ENCODE measurements at places on chromosomes 12 and 14.
A peak's percentile ranks its signal among the peaks of the same experiment; 100 is the strongest.

GRCh38 chr12:6394398-6394797 lies 10.4 kb downstream of the LTBR start:
- no peak for DNase-seq
- no peak overlapping the region for H3K4me3 ChIP-seq
- peaks cover 7% of the 10 kb centered on the region for H3K4me1 ChIP-seq

DNA sequence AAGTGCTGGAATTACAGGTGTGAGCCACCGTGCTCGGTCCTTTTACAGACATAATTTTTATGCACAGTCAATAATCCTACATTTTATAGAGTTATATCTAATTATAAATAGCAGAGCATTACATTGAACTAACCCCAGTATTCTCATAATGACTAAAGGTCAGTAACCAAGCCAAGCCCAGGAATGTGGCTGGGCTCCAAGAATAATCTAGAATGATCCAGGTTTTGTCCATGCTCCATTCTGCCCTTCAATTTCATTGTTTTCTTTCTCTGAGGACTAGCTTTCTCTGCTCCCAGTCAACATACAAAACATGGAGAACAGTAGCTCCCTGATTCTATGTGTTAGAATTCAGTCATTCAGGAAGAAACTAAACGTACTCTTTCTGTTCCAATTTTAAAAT lies 92.1 kb upstream of the KRR1 start:
- no peaks in the 10 kb centered on the region for H3K36me3 ChIP-seq
- no peak overlapping the region for H3K4me3 ChIP-seq
- DNase-seq: peak; percentile 63
- H3K27ac ChIP-seq: no peak overlapping the region

DNA sequence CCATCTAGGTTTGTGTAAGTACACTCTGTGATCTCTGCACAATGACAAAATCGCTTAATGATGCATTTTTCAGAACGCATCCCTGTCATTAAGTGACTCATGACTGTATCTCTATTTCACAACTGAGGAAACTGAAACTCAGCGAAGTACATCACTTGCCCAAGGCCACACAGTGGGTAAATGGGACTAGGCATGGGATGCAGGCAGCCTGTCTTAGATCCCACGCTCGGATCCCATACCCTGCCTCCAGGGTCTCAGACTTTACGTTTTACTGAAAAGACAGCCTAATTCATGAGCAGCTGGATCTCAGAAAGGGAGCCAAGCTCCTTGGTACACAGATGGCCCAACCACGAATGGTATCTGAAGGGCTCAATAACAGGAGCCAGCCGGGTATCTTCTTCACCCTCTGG lies 2.4 kb upstream of the MLEC start:
- H3K27me3 ChIP-seq: no peaks in the 10 kb centered on the region
- H3K4me3 ChIP-seq: no peak overlapping the region
- peak; percentile 81 for DNase-seq
- H3K36me3 ChIP-seq: no peaks in the 10 kb centered on the region
- H3K4me1 ChIP-seq: peaks cover 25% of the 10 kb centered on the region
- H3K27ac ChIP-seq: peak overlapping the region; percentile 16

GRCh38 chr12:54977155-54977554 lies 7.4 kb downstream of the TESPA1 start:
- H3K36me3 ChIP-seq: no peaks in the 10 kb centered on the region
- H3K4me3 ChIP-seq: no peak overlapping the region
- no peak overlapping the region for H3K27ac ChIP-seq
- H3K27me3 ChIP-seq: peaks cover 62% of the 10 kb centered on the region

DNA sequence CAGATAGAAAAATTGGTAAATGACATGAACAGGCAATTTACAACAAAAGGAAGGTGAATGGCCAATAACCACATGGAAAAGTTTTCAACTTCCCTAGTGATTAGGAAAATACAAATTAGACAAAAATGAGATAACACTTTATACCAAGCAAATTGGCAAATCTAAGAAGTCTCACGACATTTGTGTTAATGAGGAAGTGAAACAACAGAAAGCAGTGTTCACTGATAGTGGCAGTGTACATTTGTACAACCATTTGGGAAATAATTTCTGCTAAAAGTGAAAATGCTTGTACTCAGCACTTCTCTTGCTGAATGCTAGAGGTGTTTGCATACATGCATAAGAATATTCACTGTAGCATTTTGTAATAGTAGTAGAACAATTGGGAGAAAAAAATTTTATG lies 126.6 kb downstream of the LLPH start:
- H3K4me1 ChIP-seq: peaks cover 6% of the 10 kb centered on the region
- no peaks in the 10 kb centered on the region for H3K36me3 ChIP-seq

DNA sequence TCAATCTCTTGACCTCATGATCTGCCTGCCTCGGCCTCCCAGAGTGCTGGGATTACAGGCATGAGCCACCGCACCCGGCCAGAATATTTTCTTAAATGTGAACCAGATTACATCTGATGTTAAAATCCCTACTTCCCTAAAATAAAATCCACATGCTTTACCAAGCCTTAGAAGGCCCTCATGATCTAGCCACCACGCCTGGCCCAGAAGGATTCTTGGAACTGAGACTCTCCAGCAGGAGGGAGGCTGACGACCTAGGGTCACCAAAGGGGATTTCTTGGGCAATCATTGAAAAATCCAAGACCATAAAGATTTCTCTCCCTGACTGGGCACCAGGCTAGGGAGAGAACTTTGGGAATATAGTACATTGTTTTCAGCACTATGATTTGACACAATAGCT lies 25.2 kb upstream of the RASSF3 start:
- H3K4me1 ChIP-seq: no peaks in the 10 kb centered on the region
- H3K4me3 ChIP-seq: no peak overlapping the region
- H3K27me3 ChIP-seq: no peaks in the 10 kb centered on the region
- H3K36me3 ChIP-seq: no peaks in the 10 kb centered on the region

DNA sequence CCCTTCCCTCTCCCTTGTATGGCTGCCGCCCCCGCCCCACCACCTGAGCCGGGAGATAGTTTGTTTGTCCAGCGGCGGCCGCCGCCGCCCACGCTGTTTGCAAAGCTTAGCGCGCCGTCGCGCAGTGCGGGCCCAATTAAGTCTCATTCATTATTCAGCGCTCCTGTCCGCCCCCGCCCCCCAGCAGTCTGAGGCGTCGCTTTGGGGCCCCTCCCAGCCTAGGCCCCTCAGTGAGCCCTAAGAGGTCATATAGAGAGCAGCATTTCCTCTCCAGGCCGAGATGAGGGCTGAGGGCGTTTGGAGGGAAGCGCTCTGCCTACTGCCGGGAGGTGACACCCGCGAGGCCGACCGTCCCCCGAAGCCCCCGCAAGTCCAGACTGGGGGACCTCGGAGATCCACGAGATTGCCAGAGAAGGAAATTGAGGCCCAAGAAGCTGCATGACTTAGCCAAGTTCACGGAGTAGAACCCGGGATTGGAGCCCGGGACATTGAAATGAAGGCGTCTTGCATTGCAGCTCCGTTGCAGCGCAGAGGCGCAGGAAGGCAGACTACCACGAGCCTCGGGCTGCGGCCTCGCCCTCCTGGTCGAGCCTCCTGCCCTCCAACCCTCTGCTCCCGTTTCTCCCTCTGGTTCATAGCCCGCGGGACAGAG lies at the start of gene DNAJC22:
Gene DNAJC22, plus strand, starts transcription at position 230 of the 652 bp plus-strand sequence. CDS start 1,985 bp downstream, outside the sequence.
- H3K4me3 ChIP-seq: peak within 1 kb of the TSS; percentile 68
- peaks cover 29% of the 10 kb centered on the region for H3K27me3 ChIP-seq

GRCh38 chr14:75703467-75703866 lies 42.4 kb downstream of the TTLL5 start:
- H3K4me1 ChIP-seq: no peaks in the 10 kb centered on the region
- H3K27ac ChIP-seq: no peak overlapping the region
- no peak for DNase-seq
- peaks cover 40% of the 10 kb centered on the region for H3K36me3 ChIP-seq
- no peak overlapping the region for H3K4me3 ChIP-seq

GRCh38 chr12:49539406-49540228 lies 787 bp downstream of the KCNH3 start:
- H3K4me3 ChIP-seq: peak overlapping the region; percentile 51
- peaks cover 10% of the 10 kb centered on the region for H3K27me3 ChIP-seq
- no peak overlapping the region for H3K27ac ChIP-seq
- DNase-seq: no peak
- peaks cover 15% of the 10 kb centered on the region for H3K4me1 ChIP-seq

GRCh38 chr12:57940052-57940914 lies 1.1 kb upstream of the ATP23 start:
- no peak for DNase-seq
- peak overlapping the region; percentile 62 for H3K27ac ChIP-seq
- no peaks in the 10 kb centered on the region for H3K36me3 ChIP-seq
- H3K4me1 ChIP-seq: peaks cover 26% of the 10 kb centered on the region
- peak overlapping the region; percentile 84 for H3K4me3 ChIP-seq

GRCh38 chr14:92224358-92224954 lies 98.5 kb upstream of the SLC24A4 start:
- no peak overlapping the region for H3K27ac ChIP-seq
- H3K27me3 ChIP-seq: peaks cover 20% of the 10 kb centered on the region
- no peaks in the 10 kb centered on the region for H3K36me3 ChIP-seq
- H3K4me1 ChIP-seq: peaks cover 5% of the 10 kb centered on the region
- H3K4me3 ChIP-seq: no peak overlapping the region
- DNase-seq: peak; percentile 58

- H3K27ac ChIP-seq: peak overlapping the region; percentile 72
- H3K36me3 ChIP-seq: peaks cover 38% of the 10 kb centered on the region
- no peak overlapping the region for H3K4me3 ChIP-seq
- no peaks in the 10 kb centered on the region for H3K27me3 ChIP-seq
Observed at GRCh38 chr14:101858791-101859537, 97.5 kb downstream of the PPP2R5C start.

DNA sequence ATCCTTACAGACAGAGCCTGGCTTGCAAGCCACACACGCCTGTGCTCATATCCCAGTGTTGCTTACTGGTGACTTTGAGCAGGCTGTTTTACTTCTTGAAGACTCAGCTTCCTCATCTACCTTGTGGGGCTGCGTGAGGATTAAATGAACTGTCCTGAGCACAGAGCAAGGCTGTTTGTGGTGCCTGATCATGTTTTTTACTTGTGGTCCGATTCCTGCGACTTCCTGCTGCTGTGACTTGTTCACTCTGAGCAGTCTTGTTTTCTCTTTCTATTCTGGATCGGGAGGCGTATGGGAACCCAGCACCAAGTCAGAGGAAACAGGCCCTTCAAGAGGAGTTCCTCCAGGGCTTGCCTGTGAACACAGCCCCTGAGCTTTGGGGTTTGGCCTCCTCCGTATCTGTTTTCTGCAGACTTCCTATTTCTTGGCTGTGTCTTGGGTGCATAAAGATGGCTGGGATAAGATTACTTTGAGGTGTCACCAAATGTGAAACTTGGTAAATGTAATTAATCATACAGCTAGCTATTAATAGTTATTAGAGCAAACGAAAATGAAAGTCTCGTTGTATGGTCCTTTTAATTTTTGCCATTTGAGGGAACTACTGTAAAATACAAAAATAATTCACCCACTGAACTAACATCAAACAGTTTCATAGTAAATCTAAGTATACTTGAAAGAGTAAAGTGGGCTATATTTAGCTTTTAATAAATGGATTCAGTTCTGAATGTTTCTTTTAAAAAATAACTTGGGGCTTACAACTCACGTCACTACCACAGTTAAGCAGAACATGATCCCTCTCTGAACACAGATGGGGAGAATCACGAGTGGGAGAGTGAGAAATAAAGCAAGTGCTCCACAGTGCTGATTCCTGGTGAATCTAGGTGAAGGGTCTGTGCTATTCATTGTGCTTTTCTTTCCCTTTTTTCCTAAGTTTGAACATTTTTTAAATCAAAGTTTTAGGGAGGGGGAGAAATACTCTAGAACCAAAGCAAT lies 251.5 kb downstream of the FOXN3 start:
- H3K36me3 ChIP-seq: peaks cover 9% of the 10 kb centered on the region
- H3K27ac ChIP-seq: no peak overlapping the region
- H3K4me3 ChIP-seq: no peak overlapping the region
- no peaks in the 10 kb centered on the region for H3K27me3 ChIP-seq
- peaks cover 3% of the 10 kb centered on the region for H3K4me1 ChIP-seq

GRCh38 chr12:48629541-48629940 lies 52.5 kb downstream of the KANSL2 start:
- no peak for DNase-seq
- H3K27me3 ChIP-seq: peaks cover 52% of the 10 kb centered on the region
- no peaks in the 10 kb centered on the region for H3K4me1 ChIP-seq
- H3K36me3 ChIP-seq: no peaks in the 10 kb centered on the region
- no peak overlapping the region for H3K4me3 ChIP-seq
- H3K27ac ChIP-seq: no peak overlapping the region

- H3K27me3 ChIP-seq: no peaks in the 10 kb centered on the region
- peaks cover 25% of the 10 kb centered on the region for H3K4me1 ChIP-seq
- H3K4me3 ChIP-seq: peak overlapping the region; percentile 99
- peak; percentile 43 for DNase-seq
- H3K27ac ChIP-seq: peak overlapping the region; percentile 96
Observed at GRCh38 chr12:63846238-63846967, 1.9 kb downstream of the SRGAP1 start.

DNA sequence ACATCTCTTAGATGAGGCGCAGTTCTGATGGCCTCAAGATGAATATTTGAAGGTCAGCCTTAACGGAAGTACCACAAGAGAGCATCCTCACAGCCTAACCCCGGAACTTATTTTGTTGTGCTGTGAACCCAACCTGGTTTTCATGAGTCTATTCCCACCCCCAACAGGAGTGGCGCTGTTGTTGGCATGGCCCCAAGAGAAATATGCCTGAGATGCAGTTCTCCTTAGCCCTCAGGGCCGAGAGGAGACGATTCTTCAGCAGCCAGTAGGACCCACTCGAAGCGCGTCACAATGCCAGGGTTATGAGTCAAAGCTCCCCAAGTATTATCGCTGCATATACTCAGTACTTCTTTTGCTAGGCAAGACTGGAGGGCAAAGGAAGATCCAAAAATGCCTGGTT lies 24.5 kb upstream of the BCL11B start:
- no peaks in the 10 kb centered on the region for H3K4me1 ChIP-seq
- H3K27ac ChIP-seq: no peak overlapping the region
- no peaks in the 10 kb centered on the region for H3K36me3 ChIP-seq
- peak; percentile 5 for DNase-seq
- no peak overlapping the region for H3K4me3 ChIP-seq
- peaks cover 27% of the 10 kb centered on the region for H3K27me3 ChIP-seq

DNA sequence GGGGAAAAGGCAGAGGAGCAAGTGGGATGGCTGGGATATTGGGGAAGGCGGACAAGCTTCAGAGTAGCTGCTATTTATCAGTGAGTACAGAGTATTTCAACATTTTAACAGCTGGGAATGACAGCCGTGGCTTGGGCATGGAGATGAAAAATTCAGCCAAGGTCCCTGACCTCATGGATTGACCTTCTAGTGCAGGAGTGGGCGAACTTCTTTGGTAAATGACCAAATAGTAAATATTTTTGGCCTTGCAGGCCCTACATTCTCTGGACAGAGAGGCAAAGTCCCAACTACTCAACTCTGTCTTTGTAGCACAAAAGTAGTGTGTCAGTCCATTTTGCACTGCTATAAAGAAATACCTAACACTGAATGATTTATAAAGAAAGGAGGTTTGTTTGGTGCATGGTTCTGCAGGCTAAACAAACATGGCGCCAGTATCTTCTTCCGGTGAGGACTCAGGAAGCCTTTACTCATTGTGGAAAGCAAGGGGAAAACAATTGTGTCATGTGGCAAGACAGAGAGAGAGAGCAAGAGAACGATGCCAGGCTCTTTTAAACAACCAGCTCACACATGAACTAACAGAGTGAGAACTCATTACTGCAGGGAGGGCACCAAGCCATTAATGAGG lies 33.6 kb downstream of the TMEM233 start:
- no peaks in the 10 kb centered on the region for H3K36me3 ChIP-seq
- H3K27me3 ChIP-seq: peaks cover 9% of the 10 kb centered on the region
- no peak overlapping the region for H3K4me3 ChIP-seq

- H3K4me1 ChIP-seq: no peaks in the 10 kb centered on the region
- no peaks in the 10 kb centered on the region for H3K27me3 ChIP-seq
- H3K27ac ChIP-seq: no peak overlapping the region
- H3K36me3 ChIP-seq: no peaks in the 10 kb centered on the region
- DNase-seq: no peak
- no peak overlapping the region for H3K4me3 ChIP-seq
Observed at GRCh38 chr12:62128175-62128975, 131.8 kb upstream of the USP15 start.
